ENCODE measurements at places on chromosomes 16 and 17.

- peak; percentile 75 for DNase-seq
Observed at GRCh38 chr17:39667945-39668924, at the start of gene PNMT. TSS of gene PNMT (plus strand) at chr17:39668453. CDS start at chr17:39668476, 23 bp downstream.

DNA sequence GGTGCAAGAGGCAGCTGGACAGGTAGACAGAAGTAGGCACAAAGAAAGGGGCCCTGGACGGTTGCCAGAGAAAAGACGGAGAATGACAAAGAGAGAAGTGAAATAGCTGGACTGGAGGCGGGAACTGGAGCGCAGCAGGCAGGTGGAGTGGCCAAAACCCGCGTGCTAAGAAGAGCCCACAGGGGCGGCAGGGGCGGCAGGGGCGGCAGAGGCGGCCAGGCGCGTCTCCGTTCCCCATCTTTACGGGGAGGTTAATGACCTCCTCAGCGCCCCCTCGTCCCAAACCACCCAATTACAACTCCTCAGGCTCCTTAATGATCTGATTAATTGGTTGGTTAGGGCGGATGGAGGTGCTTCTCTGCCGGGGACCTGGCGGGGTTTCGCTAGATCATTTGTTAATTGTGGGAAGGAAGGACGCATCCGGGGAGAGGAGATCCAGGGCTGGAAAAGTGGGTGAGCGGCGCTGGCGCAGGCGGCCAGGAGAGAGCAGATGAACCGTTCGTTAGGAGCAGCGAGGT, 15.4 kb upstream of the HOXB9 start:
- DNase-seq, result no peak

GRCh38 chr16:27096375-27096774, 29.6 kb downstream of the C16orf82 start:
- DNase-seq, result no peak

DNA sequence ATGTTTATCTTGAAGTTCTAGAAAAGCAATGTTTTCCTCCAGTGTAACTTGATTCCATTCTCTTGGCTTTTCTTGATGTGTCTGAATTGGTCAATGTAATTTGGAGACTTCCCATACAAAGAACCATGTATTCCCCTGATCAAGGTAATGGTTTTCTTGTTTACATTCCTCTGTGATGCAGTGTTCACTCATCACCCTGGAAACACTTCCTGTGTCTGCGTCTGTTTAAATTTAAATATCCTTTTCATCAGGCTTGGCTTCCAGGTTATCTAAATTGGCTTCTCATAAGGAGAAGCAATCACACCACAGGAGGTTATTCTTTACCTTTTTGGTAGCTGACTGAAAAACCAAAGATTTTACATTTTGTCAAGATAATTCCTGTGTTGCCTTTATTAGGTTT, 237.3 kb upstream of the WSCD1 start:
- no peak for DNase-seq

DNA sequence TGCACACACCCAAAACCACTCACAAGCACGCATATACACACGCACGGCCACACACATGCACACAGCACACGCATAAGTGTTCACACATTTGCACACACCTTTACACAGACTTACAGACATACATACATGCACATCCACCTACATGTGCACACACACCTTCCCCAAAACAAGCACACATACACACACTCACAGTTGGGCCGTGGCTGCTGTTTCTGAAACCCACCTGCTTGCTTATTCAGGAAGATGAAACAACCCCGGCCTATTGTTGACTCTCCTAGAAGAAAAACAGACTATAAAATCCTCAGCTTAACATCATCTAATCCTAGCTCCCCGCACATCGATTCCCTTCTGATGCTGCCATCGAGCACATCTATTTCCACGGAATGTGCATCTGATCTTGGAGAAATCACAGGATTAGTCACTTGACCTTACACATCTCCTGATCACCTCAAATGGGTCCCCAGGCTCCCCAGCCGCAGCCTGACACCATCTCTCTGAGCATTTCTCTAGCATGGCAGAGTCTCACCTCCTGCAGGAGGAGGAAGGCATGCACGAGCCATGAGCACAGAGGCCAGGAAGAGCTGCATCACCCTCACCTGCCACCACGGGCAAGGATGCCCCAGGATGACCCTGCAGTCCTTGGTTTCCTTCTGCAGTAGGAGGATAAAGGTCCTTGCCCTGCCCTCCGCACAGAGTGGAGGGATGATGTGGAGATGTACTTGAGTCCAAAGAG, 105.8 kb upstream of the CDH5 start:
- DNase-seq, result no peak

GRCh38 chr17:35127751-35128514, 6.5 kb downstream of the FNDC8 start:
- no peak for DNase-seq

DNA sequence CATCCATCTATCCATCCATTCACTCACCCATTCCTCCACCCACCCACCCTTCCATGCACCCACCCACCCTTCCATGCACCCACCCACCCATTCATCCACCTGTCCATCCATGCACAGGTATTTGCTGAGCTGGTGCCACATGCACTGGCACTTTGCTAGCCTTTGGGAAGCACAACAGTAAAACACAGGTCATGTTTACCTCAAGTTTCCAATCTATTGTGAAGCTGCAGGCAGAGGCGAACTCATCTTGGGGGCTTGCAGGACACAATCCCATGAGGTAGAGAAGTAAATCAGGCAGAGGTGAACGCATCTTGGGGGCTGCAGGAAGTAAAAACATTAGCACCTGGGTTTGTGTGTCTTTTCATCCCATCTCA, 35.6 kb upstream of the CBFA2T3 start:
- no peak for DNase-seq

GRCh38 chr16:69243479-69243878, 56.5 kb downstream of the SNTB2 start:
- DNase-seq, result no peak

DNA sequence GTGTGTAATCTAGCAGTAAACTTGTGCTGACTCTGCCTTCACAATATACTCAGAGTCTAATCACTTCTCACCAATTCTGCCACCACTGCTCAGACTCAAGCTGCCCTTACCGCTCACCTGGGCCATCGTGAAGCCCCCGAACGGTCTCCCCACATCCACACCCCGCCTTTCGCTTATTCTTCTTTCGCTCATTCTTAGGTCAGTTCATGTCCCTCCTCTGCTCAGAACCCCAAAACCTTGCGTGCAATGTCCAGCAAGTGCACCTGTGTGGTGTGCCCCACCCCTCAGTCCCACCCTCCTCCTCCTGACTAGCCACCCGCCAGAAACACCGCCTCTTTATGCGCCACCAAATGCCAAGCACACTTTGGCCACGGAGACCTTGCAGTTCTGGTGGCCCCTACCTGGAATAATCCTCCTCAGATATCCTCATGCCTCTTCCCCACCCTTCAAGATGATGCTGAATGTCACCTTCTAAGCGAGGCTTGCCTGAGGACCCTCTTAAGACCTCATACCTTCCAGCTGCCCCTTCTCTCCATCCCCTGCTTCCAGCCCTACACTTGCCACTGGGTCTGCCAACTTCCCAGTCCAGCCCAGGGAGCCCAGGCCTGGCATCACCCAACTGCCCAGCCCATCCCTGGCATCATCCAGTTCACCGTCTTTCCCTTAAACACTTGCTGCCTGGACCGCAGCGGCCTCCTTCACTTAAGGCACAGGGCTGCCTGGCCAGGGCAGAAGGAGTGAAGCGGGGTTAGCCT, 34.3 kb upstream of the RBFOX3 start:
- DNase-seq, result no peak

All from stimulated activated CD4-positive, alpha-beta T cell treated with anti-CD3 and anti-CD28 coated beads, Interleukin-4, amount 100 ng/mL, for 24 hours (primary cell).